Breast epithelium (tissue), 4 donors: ENCODE measurements at places on chromosomes 5 and 9.

DNA sequence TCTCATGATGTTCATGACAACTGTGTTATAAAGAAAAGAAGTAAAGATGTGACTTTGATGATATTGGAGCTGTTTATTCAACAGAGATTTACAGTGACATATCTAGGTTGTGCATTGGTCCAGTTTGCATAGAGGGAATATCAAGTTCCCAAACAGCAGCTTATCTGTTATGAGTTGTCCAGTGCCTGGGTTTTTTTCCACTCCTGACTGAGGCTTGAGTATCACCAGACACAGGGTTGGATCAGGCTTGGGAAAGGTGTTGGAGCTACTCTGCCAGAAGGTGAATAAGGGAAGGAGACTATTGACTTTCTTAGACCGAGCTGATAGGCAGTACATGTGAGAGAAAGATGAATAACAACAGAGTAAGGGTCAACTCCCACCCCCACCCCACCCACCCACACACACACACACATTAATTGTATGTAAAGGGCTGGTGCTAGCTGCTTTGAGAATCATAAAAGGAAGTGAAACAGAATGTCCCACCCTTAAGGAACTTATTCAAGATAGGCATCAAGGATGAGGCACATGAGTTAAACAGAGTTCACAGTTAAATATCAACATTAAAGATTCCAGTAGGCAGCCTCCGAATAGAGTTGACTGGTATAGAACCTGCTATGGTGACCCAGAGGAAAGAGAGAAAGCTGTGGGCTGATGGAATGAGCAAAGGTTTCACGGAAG lies 33.0 kb upstream of the RASGRF2 start:
- H3K4me3 ChIP-seq = no peak overlapping the region
- no peaks in the 10 kb centered on the region for H3K27me3 ChIP-seq
- H3K27ac ChIP-seq = no peak overlapping the region
- no peaks in the 10 kb centered on the region for H3K4me1 ChIP-seq

- DNase-seq = no peak
- H3K36me3 ChIP-seq = no peaks in the 10 kb centered on the region
These were observed 145.4 kb downstream of the CDK5RAP2 start for GRCh38 chr9:120434532-120434931.

DNA sequence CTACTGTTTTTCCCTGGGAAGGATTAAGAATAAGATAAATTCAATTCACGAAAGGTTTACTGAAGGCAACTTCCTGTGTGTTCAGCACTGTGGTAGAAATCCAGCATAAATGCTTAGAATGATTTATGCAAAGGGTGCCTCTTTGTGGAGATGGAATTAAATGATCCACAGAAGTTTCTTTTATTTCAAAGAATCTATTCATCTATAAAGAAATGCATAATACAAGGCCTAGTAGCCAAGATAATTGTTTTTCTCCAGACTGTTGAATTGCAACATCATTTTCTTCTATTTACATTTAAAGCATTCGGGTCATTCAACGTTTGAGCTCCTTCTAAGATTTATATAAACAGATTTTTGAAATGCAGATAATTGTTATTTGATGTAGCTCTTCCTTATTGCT lies 138.8 kb upstream of the NFIL3 start:
- no peaks in the 10 kb centered on the region for H3K27me3 ChIP-seq
- no peak overlapping the region for H3K27ac ChIP-seq
- no peak for DNase-seq
- no peak overlapping the region for H3K4me3 ChIP-seq

GRCh38 chr9:77999231-77999631 lies 32.4 kb downstream of the GNAQ start:
- no peak overlapping the region for H3K27ac ChIP-seq
- no peak overlapping the region for H3K4me3 ChIP-seq
- no peaks in the 10 kb centered on the region for H3K27me3 ChIP-seq
- H3K36me3 ChIP-seq = no peaks in the 10 kb centered on the region
- DNase-seq = no peak

DNA sequence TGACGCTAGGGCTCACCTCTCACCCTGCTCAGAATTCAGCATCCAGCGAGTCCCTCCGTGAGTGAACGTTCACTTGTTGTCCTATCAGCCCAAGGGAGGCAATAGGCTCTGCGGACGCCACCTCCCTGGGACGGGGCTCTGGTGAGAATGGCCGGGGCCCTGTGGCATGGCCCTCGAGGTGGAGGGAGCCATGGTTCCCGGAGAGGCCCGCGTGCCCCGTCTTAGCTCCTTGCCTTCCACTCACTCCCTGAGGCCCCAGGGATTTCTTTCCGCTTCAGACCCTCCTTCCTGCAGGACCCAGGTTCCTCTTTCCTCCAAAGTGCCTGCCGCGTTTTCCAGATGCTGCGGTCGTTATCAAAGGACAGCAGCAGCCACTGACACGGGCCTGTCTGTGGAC lies 21.5 kb downstream of the EXOC3 start:
- DNase-seq = no peak
- no peaks in the 10 kb centered on the region for H3K36me3 ChIP-seq
- no peak overlapping the region for H3K4me3 ChIP-seq
- no peaks in the 10 kb centered on the region for H3K27me3 ChIP-seq

- H3K36me3 ChIP-seq = no peaks in the 10 kb centered on the region
- no peaks in the 10 kb centered on the region for H3K27me3 ChIP-seq
- H3K4me3 ChIP-seq = no peak overlapping the region
- H3K27ac ChIP-seq = no peak overlapping the region
These were observed 10.1 kb upstream of the FOXI1 start for GRCh38 chr5:170095646-170096045.

DNA sequence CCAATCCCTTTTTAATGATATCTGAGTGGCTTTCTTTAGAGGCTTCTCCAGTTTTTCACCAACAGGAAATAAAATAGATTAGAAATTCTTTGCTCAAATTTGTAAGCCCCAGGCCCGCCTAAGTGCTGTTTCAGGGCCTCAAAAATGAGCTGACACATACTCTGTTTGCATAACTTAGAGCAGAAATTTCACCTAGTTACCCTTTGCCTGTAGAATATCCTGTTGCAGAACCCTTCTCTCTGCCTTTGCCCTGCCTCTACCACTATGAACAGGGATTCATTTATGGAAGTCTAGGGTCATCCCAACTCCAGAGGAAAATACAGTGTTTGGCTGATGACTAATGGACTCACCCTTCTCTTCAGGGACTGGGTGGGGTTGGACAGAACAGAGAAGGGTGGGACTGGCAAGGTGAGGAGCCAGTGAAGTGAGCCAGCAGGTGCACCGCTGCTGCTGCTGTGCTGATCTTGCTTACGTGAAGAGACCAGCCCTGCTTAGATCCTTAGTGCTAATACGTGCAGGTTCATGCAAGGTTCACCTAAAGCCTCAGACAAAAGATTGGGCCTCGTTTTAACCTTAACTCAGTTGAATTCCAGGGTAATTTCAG lies 22.8 kb downstream of the OSTF1 start:
- H3K4me3 ChIP-seq = no peak overlapping the region
- H3K27ac ChIP-seq = no peak overlapping the region
- no peaks in the 10 kb centered on the region for H3K36me3 ChIP-seq
- no peaks in the 10 kb centered on the region for H3K4me1 ChIP-seq
- H3K27me3 ChIP-seq = no peaks in the 10 kb centered on the region
